ENCODE measurements at places on chromosomes 2 and 18.

DNA sequence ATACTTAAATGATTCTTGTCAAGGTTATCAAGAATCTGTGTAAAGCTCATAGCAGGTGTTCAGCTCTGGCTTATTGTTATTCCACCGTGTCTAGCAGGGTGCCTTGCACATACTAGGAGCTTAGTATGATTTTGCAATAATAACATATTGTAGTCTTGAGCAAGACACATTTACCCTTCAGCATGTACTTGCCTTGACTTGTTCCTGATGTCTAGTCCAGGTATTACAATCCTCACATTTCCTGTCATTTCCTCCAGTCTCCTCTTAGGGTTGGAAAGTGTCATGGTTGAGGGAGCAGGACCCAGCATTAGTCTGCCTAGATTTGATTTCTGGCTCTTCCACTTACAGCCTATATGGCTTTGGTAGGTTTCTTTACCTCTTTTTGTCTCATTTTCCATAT lies 246.1 kb downstream of the RAD51AP2 start:
- no peak for DNase-seq

DNA sequence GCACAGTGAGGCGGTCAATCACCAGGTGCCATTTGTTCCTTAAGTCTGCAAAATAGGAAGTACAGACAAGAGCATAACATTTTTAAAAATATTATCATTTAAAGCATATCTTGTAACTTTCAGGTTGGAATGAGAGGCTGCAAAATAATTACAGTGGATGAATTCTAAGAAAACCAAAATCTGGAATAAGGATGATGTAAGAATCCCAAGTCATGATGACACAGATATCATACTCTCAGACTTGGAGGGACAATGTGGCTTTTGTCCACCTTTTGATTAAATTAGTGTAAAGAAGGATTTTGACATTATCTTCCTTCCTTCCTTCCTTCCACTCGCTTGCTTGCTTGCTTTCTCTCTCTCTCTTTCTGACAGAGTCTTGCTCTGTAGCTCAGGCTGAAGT lies 244.4 kb downstream of the NAPG start:
- DNase-seq = no peak

DNA sequence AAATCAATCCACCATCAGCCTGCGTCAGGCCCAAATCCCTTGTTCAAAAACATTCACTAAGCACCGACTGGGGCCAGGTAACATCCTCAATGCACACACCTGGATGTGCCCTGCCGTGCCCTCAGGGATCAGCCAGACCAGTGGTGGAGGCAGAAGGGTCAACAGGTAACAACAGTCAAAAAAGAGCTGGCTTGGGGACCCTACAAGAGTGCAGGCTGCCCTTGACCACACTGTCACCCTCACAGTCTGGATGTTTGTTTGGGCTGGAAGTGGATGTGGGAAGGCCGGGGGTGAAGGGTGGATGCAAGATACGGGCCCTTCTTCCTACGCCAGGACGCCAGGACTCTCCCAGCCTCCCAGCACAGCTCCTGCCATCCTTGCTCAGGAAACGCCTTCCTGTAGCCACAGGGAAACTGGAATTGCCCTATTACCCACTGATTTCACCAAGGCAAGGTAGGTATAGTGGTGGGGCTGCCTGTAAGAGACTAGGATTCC lies 2.7 kb downstream of the BIN1 start:
- no peak for DNase-seq

GRCh38 chr2:190545093-190545492 lies 10.6 kb upstream of the NEMP2 start:
- DNase-seq = no peak

DNA sequence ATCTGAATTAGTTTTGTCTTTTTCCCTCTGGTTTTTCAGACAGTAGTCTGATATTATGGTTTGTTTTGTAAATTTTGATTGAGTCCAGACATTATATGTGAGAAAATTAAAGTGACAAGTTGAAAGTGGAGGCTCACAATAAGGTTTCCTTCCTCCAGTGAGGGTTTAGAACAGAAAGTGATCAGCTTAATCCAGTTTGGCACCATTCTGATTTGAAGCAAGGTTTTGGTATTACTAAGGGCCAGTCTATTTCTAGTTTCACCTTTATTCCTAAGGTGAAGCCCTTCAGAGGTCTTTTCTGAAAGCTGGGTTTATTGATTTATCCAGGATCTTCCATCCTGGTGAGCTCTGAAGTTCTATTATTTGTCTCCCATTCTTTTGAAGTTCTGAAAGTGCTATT lies 68.7 kb downstream of the CDC42EP3 start:
- DNase-seq = no peak

GRCh38 chr2:26521054-26521912 lies 43.4 kb upstream of the OTOF start:
- DNase-seq = peak; percentile 11

DNA sequence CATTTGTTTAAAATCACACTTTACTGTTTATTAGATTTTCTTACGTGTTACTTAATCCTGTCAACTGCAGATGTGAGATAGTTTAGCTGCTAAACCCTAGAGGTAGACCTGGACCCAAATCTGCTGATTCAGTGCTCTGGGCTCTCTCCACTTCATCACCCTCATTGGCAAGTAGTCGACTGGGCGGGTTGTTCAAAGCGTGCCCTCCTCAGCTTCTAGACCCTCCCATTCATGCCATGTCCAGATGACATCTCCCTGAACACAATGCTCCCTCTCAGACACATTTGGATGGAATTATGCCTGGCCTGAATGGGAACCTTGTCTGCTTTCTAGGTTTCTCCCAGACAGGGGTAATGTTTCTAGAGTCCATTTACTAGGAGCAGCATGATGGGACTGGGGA lies 43.7 kb downstream of the RPIA start:
- no peak for DNase-seq

- no peak for DNase-seq
Observed at GRCh38 chr18:34576622-34577021, 133.5 kb upstream of the DTNA start.

DNA sequence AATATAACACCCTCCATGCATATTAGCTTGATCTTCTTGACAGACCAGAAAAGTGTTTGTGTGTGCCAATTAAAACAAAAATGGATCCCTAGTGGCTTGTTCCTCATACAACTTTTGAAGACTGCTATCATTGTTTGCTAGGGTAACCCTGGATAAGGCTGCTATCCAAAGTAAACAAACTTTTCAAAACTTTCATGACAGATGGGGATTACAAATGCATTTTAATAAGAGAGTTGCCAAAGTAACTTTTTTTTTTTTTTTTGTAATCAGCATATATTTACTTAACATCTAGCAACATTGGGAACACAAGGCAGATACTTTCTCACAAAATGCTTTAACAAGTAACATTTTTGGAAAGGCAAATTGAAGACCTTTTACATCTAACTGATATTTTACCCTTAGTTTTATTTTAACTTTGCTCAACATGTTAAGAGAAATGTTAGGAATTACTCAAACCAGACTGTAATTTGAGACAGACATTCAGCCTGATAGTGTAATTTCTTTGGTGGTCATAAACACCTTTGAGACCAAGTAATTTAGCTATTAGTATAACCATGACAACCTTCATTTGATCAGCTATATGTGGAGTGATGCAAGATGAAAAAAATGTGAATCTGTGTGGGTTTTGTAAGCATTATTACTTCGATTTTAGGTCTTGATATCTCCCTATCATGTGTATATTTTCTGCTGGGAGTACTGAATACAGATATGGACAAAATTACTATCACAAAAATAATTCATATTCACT lies 300.9 kb downstream of the ARHGAP15 start:
- DNase-seq = peak; percentile 59

- DNase-seq = no peak
Observed at GRCh38 chr2:62089658-62090057, 106.3 kb upstream of the B3GNT2 start.
